ENCODE measurements at places on chromosomes 13 and 19.

- DNase-seq, result no peak
These were observed 197.2 kb downstream of the TEX29 start for GRCh38 chr13:111517641-111518010.

DNA sequence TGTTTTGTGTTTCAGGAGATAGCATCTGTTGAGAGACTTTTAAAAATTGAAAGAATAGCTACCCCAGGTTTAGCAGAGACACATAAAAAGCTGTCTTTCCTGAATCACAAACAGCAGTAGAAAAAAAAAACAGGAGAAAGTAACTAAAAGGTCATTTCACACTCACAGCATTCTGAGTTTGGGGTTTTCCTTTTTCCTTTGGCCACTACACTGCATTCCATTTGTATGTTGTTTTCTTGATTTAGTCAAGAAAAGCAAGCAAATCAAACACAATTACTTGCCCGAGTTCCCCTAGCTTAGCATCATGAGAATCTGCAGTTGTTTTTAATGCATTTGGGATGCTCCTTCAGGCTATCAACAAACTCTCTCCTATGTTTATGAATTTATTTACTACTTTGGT is 161.0 kb downstream of the KCTD12 start:
- no peak for DNase-seq

DNA sequence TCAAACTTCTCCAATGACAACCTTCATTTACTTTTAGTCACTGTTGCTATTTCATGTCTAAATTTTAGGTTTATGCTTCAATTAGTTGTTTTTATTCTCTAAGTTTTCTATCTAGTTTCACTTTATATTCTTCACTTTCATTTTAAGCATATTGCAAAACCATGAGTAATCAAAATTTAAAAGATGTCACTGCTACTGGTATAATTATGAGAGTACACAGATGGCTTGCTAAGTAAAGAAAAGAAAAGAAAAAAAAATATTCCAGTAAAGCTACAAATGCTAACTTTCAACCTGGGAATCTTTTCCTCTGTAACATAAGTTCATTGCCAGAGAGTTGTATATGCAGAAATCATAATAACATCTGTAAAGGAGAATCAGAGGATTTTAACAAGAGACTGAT is 1624.7 kb downstream of the PCDH9 start:
- no peak for DNase-seq

DNA sequence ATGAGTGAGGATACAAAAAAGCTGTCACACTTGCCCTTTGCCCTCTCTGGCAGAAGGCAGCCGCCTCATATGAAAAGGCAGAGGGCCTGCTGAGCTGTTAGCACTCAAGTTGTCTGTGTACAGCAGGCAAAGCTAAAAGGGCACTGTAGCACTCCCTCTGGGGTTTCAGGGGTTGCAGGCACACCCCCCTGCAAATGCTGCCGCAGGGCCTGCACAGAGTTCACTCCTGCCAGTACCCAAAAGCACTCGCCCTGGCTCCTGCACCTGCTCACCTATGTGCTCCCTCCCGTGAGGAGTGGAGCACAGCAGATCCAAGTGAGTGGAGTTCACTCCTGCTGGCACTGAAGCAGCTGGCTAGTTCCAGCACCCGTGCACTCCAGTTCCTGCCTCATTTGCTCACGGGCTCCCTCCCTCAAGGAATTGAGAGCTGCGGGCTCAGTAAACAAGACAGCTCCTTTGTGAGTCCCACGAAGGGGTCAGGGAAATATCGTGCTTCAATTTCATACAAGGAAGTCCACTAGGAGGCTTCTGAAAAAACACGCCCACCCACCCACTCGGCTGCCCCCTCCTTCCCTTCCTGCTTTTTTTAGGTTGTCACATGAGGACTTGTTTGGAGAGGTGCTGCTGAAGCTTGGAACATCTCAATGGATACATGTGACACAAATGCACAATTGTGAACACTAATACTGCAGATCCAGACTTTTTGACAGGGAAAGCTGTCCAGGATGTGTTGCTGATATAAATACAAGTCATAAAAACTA is 9.9 kb upstream of the RCBTB2 start:
- DNase-seq, result peak; percentile 17

GRCh38 chr19:3167533-3168272 is 10.9 kb upstream of the S1PR4 start:
- DNase-seq, result peak; percentile 4

- no peak for DNase-seq
These were observed 15.7 kb downstream of the FEM1A start for GRCh38 chr19:4807188-4807587.
